Daoy (cell line): ENCODE measurements at places on chromosomes 3 and 15.

DNA sequence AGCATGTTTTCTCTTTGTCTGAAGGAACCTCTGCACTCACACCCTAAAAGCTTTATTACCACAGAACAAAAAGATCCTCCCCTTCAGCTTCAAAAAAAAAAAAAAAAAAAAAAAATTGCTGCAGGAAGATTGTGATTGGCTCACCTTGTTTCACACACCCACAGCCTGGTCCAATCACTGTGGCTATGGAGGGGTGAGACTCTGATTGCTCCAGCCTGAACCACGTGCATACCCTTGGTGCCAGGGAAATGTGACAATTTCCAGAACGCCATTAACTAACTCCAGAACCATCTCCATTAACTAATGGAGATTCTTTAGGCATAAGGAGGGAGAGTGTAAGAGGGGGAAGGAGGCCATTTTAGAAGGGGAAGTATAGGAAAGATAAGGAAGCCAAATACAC is 106.5 kb upstream of the CRBN start:
- DNase-seq: no peak

DNA sequence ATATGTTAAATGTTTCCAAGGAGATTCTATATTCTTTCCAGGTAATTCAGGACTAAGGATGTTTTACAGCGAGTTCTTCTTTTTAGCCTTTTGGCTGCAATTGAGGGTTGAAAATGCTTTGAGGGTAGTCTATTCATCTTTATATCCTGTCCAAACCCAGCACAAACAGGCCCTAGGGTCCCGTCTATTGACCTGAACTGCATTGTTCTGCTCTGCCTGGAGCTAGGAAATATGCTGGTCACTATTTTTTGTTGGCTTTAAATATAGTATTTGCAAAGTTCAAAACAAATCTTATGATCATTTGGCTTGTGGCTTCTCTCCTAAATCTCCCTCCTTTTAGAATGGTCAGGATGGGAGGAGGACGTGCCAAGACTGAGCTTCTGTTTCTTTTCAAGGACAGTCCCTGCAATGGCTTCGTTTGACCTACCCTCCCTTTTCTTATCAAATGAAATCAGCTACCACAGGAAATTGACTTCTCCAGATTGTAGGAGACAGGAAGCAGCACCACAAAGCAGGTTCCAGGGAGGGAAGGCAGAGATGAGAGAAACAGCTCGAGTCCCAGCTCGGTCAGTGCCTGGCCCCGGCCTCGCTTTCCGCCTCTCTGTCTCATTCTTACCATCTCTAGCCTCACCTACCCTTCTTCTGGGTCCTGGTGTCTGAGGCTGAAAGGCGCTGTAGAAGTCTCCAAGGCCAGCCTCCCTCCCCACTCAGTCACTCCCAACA is 27.6 kb upstream of the NRROS start:
- DNase-seq: no peak

DNA sequence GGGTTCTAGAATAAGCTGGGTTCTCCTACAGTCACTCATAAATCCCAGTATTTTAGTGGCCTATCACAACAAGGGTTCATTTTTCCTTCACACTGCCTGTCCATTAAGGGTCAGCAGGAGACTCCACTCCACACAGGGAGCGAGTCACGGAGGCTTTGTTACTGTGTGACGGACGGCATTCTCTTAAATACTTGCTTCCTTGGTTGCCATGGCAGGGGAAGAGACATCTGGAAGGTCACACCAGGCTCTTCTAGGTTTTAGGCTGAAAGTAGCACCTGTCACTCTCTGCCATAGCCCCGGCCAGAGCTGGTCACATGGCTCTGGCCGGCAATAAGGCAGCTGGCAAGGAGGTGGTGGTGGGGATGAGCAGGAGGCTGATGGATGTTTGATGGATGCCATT is 89.4 kb upstream of the ANKRD34C start:
- DNase-seq: no peak

GRCh38 chr15:71792521-71792920 is 17.8 kb upstream of the NR2E3 start:
- peak; percentile 90 for DNase-seq

GRCh38 chr3:38711321-38711720 is 61.8 kb upstream of the SCN5A start:
- no peak for DNase-seq

GRCh38 chr3:186506857-186507256 is 37.3 kb downstream of the CRYGS start:
- no peak for DNase-seq

DNA sequence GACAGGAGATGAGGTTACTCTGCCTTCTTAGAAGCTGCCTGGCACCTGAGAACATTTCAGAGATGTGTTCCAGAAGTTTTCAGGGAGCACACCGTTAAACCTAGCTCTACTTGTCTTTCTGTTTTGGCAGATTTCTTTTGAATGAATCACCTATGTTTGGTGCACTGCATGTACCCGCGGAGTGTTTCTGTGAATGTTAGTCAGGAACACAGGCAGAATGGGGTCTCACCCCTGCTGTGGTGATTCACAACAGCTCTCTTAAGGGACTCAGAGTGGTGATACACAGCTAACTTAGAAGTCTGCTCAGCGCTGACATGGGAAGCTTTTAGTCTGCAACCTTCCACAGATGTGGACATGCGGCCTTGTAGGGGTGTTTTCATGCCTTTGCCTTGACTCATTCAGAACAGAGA is 24.0 kb downstream of the TSEN2 start:
- peak; percentile 92 for DNase-seq

DNA sequence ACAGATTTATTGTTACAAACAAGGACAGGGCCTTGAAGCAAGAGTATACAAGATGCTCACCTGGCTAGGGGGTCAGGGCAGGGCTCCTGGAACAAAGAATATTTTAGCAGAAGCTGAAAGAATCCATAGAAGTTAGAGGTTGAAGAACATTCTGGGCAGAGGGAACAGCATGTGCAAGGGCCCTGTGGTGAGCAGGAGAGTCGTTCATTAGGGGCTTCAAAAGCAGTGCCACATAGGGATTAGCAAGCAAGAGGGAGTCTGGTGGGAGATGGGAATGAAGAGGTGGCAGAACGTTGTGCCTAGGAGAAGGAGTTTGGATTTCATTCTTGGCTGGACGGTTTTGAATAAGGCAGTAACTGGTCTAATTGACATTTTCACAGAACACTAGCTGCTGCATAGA is 22.9 kb downstream of the DNAJB8 start:
- no peak for DNase-seq

- DNase-seq: peak; percentile 48
These were observed 141.4 kb downstream of the RBPMS2 start for GRCh38 chr15:64634027-64634426.

DNA sequence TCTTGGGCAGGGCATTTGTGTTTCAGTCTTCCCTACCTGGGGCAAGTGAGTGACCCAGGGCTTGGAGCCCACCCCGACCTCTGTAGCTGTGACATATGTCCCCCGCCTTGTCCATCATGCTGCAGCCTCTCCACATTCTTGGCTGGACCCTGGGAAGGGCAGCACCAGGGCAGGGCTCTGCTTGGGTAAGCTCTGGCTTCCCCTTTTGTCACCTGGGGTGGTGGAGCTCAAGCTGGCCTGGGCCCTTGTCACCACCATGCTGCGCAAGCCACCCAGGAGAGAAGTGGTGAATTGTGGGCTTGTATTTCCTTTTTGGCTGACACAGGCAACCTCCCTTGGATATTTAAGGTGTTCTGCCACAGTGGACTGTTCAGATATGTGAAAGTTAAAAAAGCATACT is 29.3 kb downstream of the SPSB4 start:
- no peak for DNase-seq

DNA sequence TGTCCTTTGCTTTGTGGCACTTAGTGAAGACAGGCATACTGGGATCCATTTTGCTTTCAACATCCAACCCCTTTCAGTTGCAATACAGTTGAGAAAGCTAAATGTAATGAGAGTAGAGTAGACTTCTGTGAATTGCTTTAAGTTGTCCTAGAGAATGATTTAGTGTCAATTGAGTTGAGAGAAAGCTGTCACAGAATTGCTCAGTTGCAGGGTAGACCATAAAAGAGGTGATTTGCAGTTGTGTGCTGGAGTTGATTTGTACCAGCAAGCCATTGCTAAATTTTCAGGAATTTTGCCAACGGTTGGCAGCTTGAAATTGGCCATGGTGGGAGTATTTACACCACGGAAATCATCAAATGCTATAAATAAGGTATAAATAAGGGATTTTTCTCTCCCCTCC is 2.2 kb downstream of the ABHD5 start:
- no peak for DNase-seq

DNA sequence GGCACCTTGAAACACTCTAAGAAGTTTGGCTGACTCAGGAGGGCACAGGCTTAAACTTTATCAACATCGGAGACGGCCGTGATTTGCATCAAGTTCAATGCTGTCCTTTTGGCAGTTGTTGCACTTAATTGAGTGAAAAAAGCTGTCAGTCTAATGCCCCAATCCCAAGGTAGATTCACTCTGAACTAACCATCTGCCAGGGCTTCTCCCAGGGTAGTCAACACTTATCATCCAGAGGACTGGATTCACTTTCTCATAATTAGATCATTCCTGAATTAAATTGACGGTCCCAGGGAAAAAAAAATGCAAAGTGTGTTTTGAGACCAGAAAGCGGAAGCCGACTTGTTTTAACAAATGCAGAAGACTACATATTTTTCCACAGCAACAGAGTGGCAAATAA is 28.5 kb downstream of the RORA start:
- DNase-seq: no peak

DNA sequence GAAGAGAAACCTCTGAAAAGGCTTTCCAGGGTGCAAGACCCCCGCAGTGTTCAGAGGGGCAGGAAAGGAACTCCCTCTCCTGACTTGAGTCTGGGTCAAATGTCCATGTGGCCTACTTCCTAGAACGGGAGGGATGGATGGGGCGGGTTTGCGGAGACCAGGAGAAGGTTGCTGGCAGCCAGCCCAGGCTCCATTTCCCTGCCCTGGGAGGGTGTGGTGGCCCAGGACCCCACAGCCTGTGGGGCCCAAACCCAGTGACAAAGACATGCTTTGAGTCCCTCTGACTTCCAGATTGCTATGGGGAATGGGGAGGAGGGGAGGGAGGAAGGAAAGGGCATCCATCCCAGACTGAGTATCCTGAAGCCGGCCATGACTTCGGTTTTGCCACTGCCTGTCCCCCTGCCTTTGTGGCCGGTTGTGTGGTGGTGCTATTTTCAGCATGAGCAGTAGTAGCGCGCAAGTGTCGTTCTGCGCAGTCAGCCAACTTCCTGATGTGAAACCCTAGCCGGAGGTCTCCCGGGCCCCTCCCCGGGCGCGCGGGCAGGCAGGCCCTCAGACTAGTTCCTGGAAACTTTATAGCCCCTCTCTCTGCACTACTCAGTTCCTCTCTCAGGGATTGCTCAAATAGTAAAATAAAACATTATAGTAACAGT is 24.4 kb downstream of the MAGEF1 start:
- DNase-seq: no peak

- peak; percentile 73 for DNase-seq
These were observed 77.2 kb upstream of the SLC6A11 start for GRCh38 chr3:10738688-10739372.

GRCh38 chr3:138470687-138471086 is 36.3 kb downstream of the ESYT3 start:
- DNase-seq: no peak

DNA sequence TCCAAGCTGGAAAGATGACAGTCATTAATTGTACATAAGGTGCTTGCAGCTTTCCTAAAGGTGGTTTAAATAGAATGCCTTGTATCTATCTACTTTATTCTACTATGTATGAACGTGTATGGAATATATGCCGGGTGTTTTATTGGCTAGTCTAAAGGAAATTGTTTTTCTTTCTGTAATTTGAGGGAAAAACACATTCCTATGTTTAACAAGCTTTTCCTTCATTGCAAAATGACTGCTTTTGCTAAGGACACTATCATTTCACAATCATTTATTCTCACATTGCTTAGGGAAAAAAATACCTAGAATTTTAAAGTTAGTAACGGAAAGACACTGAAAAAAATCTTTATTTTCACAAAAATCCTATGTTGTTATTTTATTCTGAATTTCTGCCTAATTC is 141.7 kb downstream of the WDR76 start:
- DNase-seq: no peak

- DNase-seq: peak; percentile 6
These were observed 20.9 kb downstream of the KBTBD8 start for GRCh38 chr3:67018789-67019526.

- no peak for DNase-seq
These were observed 1.8 kb downstream of the APEH start for GRCh38 chr3:49675912-49676311.

GRCh38 chr15:71754660-71755059 is 55.7 kb upstream of the NR2E3 start:
- DNase-seq: no peak

- DNase-seq: no peak
These were observed 822.3 kb upstream of the CFAP20DC start for GRCh38 chr3:59872128-59872527.

- DNase-seq: no peak
These were observed 219.7 kb downstream of the WNT5A start for GRCh38 chr3:55267206-55267930.

GRCh38 chr3:150737874-150738679 is 24.9 kb downstream of the SIAH2 start:
- peak; percentile 76 for DNase-seq

DNA sequence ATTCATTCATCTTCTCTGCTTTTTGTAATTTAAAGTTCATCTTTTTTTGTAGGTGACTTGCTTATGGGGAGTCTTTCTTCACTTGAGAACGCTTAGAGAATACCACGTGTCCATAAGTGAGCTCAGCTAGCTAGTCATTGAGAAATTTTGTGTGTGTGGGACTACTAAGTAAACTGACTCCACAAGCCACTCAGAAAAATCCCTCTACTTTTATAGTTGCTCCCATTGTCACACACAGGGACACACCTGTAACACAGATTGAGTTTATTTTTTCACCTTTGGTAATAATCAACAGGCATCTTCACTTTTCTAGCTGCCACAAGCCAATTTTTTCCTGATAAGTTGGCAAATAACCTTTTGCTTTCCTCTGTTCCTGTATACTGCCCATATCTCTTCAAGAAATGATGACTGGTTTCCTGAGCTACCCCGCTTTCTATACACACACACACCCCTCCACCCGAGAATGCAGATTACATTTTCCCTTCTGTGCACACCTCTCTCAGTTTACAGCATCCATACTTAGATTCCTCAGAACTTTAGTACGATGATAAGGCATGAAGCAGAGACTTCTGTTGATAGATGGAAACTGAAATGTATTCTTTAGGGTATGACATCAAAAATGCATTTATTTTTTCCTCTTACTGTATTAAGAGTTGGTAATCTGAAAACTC is 4.6 kb downstream of the TSC22D2 start:
- peak; percentile 32 for DNase-seq

- DNase-seq: no peak
These were observed 39.8 kb downstream of the PXYLP1 start for GRCh38 chr3:141271279-141272030.

DNA sequence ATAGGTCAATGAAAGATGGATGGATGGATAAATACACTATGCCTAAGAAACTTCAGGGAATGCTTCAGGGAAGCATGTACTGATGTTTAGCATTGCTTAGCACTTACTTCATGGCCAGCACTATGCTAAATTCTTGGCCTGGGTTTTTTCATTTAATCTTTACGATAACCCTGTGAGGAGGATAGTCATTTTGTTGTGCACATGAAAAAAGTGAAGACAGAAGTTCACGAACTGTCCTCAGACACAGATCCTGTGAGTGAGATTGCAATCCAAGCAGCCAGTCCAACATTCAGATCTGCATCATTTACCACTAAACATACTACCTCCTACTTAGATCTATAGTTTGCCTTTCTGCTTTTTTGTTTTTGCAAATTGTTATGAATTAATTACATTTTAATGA is 510.8 kb upstream of the AGTR1 start:
- DNase-seq: no peak

- DNase-seq: no peak
These were observed 208.8 kb downstream of the OSBPL10 start for GRCh38 chr3:31772272-31772671.
